GM13977 (cell line): ENCODE measurements at places on chromosomes 2 and 18.

- DNase-seq = peak; percentile 51
These were observed 15.2 kb downstream of the PDCD1 start for GRCh38 chr2:241843321-241844065.

DNA sequence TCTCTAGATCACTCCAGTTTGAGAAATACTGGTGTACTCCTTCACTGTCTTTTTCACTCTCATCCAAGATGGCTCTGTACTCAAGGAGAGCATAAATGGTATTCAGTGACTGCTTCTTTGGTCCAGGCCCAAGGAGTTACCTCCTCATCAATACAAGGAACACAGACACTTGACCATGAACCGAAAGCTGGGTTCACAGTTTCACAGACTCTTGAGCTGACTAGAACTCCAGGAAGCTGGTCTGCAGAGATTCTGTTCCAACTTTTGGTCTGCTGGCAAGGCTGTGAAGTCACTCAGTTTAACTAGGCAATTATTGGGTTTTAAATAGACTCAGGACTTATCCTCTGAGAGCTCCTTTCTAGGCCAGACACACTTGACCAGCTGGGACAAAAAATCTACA, 7.4 kb upstream of the IGFBP5 start:
- DNase-seq = no peak

DNA sequence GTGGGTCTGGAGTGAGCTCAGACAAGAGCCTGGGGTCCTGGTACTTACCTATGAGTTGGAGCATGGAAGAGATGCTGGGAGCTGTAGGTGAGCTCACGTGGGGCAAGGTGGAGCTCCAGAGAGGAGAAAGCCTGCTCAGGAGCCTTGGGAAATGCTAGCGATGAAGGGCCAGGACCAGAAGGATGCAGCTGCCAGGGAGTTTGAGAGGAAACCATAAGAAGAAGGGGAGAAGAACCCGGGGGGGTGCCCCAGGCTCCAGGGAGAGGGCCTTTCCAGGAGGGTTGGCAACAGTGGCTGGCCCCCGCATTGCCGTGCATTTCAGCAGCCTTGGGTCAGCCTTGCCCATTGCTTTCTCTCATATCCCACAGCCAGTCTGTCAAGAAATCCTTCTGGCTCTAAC, 268.7 kb downstream of the GLI2 start:
- no peak for DNase-seq

GRCh38 chr2:43455731-43456642, 139.9 kb downstream of the THADA start:
- no peak for DNase-seq

- DNase-seq = no peak
These were observed 16.1 kb upstream of the OTX1 start for GRCh38 chr2:63034526-63034925.

DNA sequence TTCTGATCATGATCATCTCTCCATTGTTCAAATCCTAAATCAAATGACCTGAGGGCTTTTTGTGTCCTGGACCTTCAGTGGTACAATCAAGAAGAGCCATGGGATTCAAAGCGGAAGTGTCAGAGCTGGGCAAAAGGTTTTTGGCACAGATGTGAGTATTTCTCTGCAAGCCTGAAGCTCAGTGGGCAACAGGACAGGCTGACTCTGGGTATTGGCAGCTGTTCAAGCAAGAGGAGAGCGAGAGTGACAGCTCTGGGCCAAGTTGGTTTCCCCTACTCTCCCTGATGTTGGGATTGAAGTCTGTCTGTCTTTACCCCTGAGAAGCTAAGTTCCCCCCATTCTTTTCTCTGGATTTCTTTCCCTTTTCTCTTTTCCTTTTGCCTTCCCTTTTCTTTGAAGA, 33.3 kb downstream of the DSEL start:
- no peak for DNase-seq

GRCh38 chr2:187655001-187655400, 100.8 kb upstream of the TFPI start:
- DNase-seq = no peak

DNA sequence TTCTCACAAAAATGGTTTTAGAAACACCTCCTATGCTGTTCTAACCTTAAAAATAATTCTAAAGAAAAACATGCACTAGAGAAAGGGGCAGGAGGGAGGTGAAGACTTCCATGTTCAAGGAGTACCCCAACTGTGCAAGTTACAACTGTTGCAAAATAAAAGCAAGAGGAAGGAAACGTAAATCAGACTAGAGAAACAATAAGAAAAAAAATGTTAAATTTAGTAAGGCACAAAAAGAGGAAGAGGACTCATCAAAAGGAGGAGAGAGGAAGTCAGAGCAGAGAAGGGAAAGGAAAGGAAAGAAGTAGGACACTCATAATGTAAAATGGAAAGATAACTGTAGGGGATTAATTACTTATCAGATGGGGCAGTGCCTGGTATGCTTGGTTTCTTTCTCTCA, 34.1 kb downstream of the RAPH1 start:
- no peak for DNase-seq

GRCh38 chr18:41647914-41648313, 307.1 kb upstream of the PIK3C3 start:
- no peak for DNase-seq

GRCh38 chr2:160565099-160565845, 71.7 kb upstream of the RBMS1 start:
- DNase-seq = no peak

DNA sequence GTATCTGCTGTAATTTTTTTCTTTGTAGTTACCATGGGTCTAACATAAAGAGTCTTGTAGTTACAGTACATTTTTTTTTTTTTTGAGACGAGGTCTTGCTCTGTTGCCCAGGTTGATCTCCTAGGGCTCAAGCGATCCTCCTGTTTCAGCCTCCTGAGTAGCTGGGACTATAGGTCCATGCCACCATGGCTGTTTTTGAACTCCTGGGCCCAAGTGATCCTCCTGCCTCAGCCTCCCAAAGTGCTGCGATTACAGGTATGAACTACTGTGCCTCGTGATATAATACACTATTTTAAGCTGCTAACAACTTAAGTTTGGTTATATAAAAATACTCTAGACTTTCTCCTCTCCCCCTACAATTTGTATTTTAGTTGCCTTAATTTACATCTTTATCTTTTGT, 46.3 kb downstream of the ASB1 start:
- no peak for DNase-seq

DNA sequence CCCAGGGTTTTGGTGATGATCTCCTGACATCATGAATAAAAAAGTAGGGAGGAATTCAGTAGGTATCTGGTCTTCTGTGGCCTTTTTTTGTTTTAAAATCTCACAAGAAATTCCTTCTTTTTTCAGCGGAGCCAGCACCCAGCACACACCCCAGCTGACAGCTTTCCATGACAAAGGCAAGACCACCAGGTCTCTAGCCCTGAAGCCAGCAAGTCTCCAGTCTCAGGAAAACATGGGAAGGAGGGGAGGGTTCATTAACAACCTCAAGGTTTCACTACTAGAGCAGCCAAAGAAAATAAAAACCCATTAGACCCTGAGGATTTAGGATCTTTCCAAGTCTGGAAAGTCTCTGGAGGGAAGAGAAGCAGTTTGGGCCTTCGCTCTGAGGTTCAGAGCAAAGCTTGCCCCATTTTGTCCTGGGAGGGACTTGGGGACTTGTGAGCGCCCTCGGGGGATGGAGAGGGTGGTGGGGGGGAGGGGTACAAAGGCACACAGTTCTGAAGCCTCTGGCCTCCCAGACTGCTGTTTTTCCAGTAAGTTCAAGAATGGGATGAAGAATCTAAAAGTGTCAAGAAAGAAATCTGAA, 9.0 kb downstream of the FOXI3 start:
- no peak for DNase-seq

DNA sequence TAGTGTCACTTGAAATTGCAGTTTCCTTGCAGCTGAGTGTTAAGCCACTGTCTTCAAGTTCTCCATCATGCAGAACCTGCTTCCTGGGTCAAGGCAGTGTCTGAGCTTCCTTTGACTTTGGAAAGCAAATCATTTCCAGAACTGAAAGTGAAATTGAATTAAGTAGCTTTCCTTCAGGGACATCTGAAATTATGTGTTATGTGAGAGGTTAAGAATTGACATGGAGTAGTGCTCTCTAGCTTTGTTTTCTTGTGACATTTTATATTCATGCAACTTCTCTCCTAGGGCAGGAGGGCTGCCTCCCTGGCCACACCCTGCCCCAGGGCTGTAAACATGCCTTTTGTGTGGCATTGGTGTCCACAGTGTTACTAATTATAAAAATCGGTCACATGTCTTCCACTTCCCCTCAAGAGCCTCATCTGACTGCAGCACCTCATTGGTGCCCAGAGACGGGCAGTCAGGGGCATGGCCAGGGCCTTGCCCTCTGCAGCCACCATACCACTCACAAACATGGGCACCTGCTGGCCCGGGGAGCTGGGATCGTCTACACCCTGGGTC, 14.4 kb downstream of the RAB12 start:
- DNase-seq = no peak

- no peak for DNase-seq
These were observed 35.4 kb downstream of the ARHGEF4 start for GRCh38 chr2:130871843-130872740.

DNA sequence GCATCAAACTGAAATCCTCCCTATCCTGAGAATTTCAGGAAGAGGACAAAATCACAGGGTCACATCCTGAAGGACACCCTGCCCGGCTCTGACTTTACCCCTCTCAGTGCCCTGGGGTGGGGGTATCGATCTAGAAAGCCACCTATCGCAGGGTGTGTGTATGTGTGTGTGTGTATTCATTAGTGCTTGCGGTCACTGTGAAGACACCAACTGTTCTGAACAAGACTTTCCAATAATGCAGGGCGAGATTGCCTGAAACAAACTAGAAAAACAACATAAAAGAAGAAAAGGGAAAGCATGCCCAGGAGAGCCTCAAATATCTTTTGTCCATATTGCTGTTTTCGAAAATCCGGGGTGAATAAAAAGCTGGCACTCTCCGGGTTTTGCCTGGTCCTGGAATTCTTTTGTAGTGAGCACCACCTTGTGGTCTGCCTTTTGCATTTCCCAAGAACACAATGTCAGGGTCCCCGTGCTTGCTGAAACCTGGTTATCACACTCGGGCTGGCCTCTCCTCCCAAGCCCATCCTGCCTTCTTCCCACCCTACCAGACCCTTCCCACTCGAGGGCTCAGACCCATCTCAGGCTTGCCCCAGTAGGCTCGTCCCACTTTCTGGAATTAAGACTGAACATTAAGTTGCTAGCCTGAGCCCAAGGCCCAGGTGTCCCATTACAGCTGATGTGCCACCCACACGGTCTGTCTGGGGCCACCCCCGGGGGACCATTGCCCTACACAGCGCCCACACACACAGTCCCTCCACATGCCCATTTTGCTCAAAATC, 25.0 kb upstream of the COPS8 start:
- DNase-seq = peak; percentile 43

- no peak for DNase-seq
These were observed 376.5 kb downstream of the ALK start for GRCh38 chr2:29544917-29545316.

GRCh38 chr2:32783469-32783868, 155.6 kb downstream of the TTC27 start:
- DNase-seq = no peak

- peak; percentile 36 for DNase-seq
These were observed 3.2 kb downstream of the UBXN4 start for GRCh38 chr2:135744760-135745314.

GRCh38 chr2:64311948-64312621, 141.9 kb upstream of the LGALSL start:
- DNase-seq = no peak

DNA sequence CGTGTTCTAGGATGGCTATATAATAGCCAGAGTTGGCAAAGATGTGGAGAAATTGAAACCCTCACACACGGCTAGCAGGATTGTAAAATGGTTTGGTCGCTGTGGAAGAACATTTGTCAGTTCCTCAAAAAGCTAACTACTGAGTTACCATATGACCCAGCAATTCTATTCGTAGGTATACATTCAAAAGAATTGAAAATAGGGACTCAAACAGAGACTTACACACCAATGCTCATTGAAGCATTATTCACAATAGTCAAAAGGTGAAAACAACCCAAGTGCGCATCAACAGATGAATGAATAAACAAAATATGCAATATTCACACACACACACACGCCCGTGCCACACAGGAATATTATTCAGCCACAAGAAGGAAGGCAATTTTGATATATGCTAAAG, 98.7 kb downstream of the PLA2R1 start:
- peak; percentile 13 for DNase-seq
